ENCODE measurements at places on chromosomes 7 and 10.

DNA sequence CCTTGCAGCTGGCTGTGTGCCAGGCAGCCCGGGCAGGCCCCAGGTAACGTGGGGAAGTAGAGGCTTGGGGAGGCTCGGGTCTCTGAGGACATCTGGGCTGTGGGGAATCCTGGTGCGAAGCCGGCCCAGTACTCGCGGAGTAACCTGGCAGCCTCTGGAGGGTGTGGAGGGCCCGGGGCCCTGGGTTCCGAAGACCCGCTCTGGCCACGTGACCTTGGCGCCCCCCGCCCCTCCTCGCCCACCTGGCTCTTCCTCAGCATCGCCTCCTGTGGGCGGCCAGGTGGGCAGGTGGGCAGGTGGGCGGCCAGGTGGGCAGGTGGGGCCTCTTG lies 143.1 kb downstream of the WDR37 start:
- DNase-seq: no peak

GRCh38 chr10:102673819-102674511 lies 29.7 kb downstream of the TRIM8 start:
- DNase-seq: peak; percentile 45

DNA sequence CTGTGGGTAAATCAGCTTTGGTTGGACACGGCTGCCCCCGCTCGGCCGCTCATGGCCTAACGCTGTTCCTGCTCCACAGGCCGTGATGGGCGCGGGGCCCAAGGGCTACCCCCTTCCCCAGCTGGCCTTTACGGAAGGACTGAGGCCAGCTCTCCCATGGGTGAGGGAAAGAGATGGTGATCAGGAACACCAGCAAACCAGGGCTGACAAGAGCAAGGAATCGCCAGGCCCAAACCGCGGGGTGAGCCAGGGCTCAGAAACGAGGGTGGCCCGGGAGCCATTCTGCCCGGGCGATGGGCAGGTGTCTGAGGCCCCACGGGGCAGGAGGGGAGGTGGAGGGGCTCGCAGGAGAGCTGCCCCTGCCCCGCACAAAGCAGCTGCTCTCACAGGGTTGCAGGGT lies 26.6 kb downstream of the GPER1 start:
- no peak for DNase-seq

- no peak for DNase-seq
Measured at GRCh38 chr10:68625316-68625921, 65.3 kb downstream of the TET1 start.

DNA sequence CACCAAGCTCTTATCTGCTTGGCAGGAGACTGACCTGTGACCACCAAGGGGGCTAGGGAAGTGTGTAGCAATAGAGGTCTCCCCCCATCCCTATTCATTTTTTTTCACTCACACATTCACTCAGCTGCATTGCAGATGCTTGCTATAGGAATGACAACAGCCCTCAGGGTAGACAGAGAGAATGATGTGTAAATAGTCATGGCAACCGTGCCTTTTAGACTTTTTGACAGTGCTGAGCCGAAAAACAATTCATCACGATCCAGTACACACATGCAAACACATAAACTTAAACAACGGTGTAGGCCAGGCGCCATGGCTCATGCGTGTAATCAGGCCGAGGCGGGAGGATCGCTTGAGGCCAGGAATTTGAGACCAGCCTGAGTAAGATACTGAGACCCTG lies 7.6 kb upstream of the ELN start:
- no peak for DNase-seq

DNA sequence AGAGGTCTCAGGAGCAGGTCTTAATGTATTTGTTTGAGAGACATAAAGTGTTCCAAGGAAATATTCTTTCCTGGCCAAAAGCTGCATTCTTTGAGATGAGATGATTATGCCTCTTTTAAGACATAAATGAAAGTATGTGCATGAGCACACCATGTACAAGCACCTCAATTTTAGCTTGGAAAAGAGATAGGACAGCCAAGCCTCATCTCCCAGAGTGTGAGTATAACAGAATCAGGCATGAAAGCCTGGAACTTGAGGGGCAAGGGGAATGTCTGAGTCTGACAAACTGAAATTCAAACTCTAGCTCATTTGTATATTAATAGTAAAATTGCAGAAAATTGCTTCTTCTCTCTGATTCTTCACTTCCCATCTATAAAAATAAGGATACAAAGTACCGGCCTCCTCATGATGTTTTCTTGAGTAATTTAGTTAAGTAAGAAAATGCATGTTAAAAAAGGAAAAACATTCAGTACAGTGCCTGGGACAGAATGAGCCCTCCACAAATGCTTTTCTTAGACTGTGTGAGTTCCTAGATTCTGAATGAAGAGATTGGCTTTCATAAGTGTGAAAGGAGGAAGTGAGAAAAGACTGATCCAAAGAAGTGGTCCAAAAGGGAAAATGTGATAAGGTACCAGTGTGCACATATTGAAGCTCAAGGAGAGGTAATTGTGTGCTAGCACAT lies 1260.9 kb upstream of the SORCS1 start:
- DNase-seq: no peak

DNA sequence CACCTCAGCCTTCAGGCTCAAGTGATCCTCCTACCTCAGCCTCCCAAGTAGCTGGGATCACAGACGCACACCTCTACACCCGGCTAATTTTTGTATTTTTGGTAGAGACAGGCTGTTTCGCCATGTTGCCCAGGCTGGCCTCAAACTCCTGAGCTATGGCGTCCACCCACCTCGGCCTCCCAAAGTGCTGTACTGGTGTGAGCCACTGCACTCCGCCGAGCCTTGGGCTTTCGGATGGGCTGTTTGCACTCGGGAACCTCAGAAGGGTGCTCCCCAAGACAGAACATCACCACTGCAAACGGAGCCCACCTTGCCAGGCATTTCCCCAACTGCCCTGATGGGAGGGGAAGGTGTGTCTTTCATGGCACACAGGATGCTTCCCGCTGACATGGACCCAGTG lies 27.3 kb downstream of the TMEM120A start:
- DNase-seq: no peak

- DNase-seq: no peak
Measured at GRCh38 chr10:130350996-130351395, 214.8 kb downstream of the GLRX3 start.

- no peak for DNase-seq
Measured at GRCh38 chr10:14134275-14134674, 196.4 kb downstream of the FRMD4A start.

GRCh38 chr10:88989423-88989822 lies 1.2 kb upstream of the FAS start:
- DNase-seq: no peak

DNA sequence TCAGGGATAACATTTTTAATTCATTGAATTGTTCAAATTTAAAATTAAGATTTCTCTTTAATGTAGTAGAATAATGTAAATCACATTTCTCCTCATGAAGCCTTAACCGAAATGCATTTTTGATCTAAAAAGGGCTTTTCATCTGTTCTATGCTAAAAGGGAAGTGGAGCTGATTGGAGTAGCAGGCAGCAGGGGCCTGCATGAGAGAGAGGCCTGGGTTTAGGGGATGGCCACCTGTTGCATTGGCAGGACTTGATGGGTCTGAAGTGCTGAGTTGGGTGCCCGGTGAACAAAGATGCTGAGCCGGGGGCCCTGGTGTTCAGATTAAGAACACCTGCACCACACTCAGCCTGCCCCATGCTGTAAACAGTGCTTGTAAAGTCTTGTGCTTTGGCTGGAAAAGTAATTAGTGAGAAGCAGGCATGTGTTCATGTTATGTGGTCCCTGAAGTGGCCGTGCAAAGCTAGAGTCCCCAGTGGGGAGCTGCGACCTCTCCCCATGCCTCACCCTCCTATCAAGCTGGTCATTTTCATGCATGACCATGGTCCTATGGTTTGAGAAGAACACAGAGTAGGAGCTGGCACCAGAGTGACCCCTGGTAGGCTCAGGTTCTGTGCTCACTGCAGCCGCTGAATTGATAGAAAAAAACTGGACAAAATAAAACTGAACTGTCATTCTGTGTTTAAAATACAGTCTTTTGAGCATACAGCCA lies 124.3 kb downstream of the ADCY1 start:
- DNase-seq: no peak

DNA sequence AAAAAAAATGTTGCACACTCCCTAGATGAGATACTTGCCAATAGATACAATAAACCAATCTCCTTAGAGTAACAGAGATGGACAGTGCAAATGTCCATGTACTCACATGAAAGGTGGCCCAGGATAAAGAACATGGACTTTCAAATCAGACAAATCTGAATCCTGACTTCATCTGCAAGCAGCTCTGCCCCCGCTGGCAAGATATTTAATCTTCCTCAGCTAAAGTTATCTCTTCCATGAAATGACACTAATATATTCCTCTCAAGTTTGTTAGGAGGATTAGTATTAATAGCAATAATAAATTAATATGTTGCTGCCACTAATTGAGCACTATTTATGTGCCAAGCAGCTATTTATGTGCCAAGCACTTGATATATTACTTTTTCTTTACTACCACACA lies 148.6 kb upstream of the YAE1 start:
- no peak for DNase-seq

- no peak for DNase-seq
Measured at GRCh38 chr7:132164558-132165125, 411.6 kb downstream of the PLXNA4 start.

- no peak for DNase-seq
Measured at GRCh38 chr7:2997014-2997413, 46.7 kb downstream of the CARD11 start.

GRCh38 chr10:132516771-132517725 lies 20.5 kb upstream of the INPP5A start:
- DNase-seq: no peak

GRCh38 chr10:35208536-35208935 lies 81.9 kb downstream of the CREM start:
- DNase-seq: no peak

- DNase-seq: no peak
Measured at GRCh38 chr7:100965723-100966541, 3.4 kb upstream of the MUC12 start.

- no peak for DNase-seq
Measured at GRCh38 chr10:86163522-86164173, 202.9 kb downstream of the GRID1 start.

GRCh38 chr10:1044146-1044545 lies 4.8 kb downstream of the IDI1 start:
- DNase-seq: no peak

- no peak for DNase-seq
Measured at GRCh38 chr7:91912494-91912893, 28.2 kb upstream of the AKAP9 start.

DNA sequence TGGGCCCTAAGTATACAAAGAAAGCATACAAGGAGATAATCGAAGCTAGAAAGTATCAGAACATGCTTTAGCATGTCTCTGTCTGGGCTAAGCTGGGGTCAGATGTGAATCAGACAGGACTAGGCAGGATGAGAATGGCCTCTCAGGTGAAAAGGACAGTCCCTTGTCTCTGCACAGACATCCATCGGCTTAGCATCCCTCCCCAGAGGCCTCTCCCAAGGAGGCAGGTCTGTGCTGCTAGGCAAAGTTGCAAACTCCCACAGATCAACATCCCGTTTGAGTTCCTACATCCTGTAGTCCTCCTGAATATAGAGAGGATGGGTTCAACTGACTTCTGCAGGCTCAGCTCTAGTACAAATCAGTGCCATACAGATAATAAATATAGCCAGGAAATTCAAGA lies 24.5 kb downstream of the CHST15 start:
- DNase-seq: no peak

DNA sequence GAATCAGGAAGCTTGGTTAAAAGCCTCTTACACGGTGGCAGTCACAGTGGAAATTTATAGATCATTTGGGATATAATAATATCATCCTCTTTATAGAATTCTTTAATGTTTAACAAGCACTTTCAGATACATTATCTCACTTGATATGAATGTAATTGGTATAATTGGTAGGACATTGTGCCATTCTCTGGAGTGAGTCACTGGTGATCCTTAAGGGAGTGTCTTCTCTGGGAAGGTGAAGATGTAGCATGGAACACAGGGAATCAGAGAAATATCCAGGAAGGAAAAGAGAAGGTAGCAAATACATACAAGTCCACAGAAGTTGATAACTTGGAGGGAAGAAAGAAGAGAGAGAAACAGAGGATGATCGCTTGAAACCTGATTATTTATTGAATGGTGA lies 9.8 kb downstream of the PTPRZ1 start:
- DNase-seq: no peak

DNA sequence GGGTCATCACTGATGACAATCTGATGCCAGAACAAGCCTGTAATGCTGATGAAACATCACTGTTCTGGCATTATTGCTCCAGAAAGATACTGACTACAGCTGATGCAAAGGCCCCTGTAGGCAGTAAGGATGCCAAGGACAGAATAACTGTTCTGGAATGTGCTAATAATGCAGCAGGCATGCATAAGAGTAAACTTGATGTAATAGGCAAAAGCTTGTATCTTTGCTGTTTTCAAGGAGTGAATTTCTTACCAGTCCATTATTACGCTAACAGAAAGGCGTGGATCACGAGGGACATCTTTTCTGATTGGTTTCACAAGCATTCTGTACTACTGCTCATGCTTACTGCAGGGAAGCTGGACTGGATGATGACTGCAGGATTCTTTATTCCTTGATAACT lies 18.7 kb downstream of the LCOR start:
- DNase-seq: no peak

GRCh38 chr7:12244129-12244528 lies 33.0 kb downstream of the TMEM106B start:
- DNase-seq: no peak

- no peak for DNase-seq
Measured at GRCh38 chr10:34078745-34079470, 736.2 kb downstream of the PARD3 start.

DNA sequence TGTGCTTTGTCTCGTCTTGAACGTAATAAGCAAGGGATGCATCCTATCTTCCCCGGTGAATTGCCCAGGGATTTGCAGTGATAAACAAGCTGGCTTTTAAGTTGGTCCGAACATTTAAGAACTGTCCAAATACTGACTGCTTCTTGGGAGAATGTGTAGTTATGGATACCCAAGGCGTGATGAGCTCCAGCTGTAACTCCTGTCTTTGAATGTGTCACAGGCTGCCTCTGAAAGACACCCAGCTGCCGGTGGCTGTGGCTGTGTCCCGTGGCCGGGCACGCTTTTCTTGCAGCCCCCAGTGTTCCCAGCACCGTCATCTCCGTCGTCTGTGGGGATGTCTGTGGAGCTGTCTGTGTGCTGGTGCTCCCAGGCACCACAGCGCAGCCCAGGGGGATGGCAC lies 118.1 kb downstream of the GLRX3 start:
- no peak for DNase-seq

- no peak for DNase-seq
Measured at GRCh38 chr10:99329304-99329553, at the start of gene CNNM1. Gene CNNM1 (plus strand): TSS chr10:99329356. CDS start chr10:99329388, 32 bp downstream.

- no peak for DNase-seq
Measured at GRCh38 chr10:58651040-58651439, 138.4 kb downstream of the BICC1 start.

DNA sequence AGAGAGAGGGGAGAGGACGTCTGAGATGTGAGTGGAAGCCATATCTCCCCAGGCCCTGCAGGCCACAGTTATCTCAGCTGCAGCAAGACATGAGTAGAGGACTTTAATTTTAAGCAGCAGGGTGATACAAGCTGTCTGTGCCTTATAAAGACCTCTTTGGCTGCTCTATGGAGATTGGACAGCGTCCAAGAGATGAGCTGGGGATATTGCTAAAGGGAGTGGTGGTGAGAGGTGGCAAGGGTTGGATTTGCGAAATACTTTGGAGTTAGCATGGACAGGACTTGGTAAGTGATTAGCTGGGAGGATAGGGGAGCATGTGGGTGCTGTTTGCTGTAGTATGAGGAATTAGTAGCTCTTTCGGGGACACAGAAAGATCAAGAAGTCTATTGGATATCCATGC lies 191.8 kb downstream of the CACNB2 start:
- DNase-seq: no peak

GRCh38 chr10:122172361-122173008 lies 98.6 kb upstream of the BTBD16 start:
- DNase-seq: no peak

- DNase-seq: no peak
Measured at GRCh38 chr7:87223666-87224065, 4.1 kb upstream of the TMEM243 start.

Measured in activated naive CD4-positive, alpha-beta T cell (primary cell).